ENCODE measurements at places on chromosomes 1 and 21.

DNA sequence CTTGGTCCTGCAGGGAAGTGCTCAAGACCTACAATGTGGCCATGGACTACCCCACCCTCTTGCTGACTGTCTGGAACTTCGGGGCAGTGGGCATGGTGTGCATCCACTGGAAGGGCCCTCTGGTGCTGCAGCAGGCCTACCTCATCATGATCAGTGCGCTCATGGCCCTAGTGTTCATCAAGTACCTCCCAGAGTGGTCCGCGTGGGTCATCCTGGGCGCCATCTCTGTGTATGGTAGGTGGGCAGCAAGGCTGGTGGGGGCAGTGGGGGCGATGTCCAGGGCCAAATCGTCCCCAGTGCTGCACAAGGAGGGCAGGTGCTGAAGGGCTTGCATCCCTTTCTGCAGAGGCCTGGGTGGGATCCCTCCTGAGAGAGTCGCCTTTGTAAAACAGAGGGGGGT lies 18.4 kb downstream of the PSEN2 start:
- H3K4me3 ChIP-seq: no peak overlapping the region
- no peaks in the 10 kb centered on the region for H3K4me1 ChIP-seq
- no peak overlapping the region for H3K27ac ChIP-seq
- H3K36me3 ChIP-seq: no peaks in the 10 kb centered on the region
- no peaks in the 10 kb centered on the region for H3K27me3 ChIP-seq

GRCh38 chr1:12477936-12478611 lies 139.9 kb downstream of the DHRS3 start:
- H3K36me3 ChIP-seq: no peaks in the 10 kb centered on the region
- no peak overlapping the region for H3K4me3 ChIP-seq
- DNase-seq: peak; percentile 80
- H3K27me3 ChIP-seq: no peaks in the 10 kb centered on the region

GRCh38 chr1:169060919-169061639 lies 45.4 kb upstream of the ATP1B1 start:
- H3K36me3 ChIP-seq: no peaks in the 10 kb centered on the region
- no peaks in the 10 kb centered on the region for H3K4me1 ChIP-seq

- no peaks in the 10 kb centered on the region for H3K36me3 ChIP-seq
- no peak overlapping the region for H3K4me3 ChIP-seq
- no peak for DNase-seq
- no peak overlapping the region for H3K27ac ChIP-seq
Measured at GRCh38 chr1:65793359-65793732, 651 bp downstream of the PDE4B start.

DNA sequence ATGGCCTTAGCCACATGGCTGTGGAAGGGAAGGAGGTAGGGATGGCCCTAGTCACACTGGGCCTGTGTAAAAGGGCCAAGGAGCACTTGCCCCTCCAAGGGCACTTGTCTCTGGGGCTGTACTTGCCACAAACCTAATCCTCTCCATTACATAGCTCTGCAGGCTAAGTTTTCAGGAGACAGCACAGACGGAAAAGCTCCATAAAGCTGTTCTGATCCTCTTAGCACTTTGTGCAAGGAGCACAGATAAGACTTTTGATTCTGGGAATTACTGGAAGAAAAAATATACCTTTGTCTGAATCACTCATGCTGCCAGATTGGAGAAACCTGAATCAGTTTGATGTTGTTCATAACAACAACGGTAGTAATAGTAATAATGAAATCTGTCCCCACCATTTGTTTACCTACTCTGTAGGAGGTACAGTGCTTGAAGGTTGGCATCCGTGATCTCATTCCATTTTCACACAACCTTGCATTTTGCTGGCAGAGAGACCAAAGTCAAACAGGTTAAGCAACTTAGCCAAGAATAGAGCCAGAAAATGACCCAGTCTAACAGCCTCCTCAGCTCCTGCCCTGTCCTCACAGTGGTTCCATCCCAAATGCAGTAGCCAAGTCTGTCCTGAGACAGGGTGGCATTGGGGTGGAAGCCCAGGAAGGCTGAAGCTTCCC lies 207.1 kb downstream of the ROR1 start:
- DNase-seq: no peak
- peaks cover 2% of the 10 kb centered on the region for H3K27me3 ChIP-seq
- no peak overlapping the region for H3K27ac ChIP-seq
- H3K4me3 ChIP-seq: no peak overlapping the region

Data from ovary (tissue), 10 donors.